Activated CD4-positive, alpha-beta T cell treated with anti-CD3 and anti-CD28 coated beads for 36 hours (primary cell): ENCODE measurements at places on chromosomes 13 and 19.
A peak's percentile ranks its signal among the peaks of the same experiment; 100 is the strongest.

DNA sequence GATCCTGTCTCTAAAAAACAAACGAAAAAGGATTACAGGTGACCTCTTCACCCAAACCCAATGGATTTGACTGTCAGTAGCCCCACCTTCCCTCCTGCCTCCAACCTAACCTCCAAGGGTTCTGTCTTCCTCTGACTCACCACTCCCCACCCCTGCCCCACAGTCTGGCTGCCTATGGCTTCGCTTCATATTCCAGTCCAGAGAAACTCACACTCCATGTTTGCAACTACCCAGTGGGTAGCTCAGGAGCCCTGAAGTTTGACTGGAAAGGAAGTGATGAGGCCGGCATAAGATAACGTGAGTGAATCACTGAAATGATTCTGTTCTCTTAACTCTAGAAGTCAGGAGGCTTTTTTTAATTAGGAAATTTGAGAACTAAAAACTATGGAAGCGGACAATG lies 303.9 kb downstream of the FOXO1 start:
- no peak for DNase-seq

GRCh38 chr13:67642657-67643056 lies 412.5 kb upstream of the PCDH9 start:
- no peak for DNase-seq

- DNase-seq = no peak
Observed at GRCh38 chr13:76868371-76868770, 17.8 kb downstream of the KCTD12 start.

DNA sequence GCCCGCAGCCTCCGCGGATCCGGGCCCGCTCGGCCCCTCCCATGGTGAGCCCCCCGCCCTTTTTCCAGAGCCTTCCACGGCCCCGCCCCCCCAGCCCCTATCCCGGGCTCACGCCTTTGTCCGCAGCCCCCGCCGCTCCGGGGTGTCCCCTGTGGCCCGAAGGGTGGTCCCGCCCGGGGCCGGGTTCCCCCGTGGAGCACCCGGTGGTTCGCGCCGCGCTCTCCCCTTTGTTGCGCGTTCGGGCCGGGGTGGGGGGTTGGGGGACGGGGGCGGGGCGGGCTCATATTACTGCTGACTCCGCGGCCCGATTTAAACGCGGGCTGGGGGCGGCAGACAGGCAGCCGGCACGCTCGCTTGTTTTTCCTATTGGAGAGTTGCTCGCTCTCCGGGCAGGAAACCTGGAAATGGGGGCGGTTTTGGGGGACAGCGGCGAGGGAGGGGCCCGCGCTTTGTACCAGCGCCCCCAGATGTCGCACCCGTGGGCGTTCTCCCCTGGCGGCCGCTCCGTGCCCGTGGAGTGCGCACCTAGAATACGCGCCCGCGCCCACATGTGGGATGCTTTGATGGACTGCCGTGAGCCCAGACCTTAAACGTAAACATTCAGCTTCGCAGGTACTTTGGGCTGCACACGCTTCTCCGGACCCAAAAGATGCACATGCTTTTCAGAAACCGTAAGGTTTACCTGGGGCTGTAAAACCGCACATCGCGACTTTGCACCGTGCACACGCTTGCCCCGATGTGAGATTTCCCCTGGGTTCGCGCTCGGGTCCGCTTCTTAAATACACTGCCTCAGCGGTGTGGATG lies 699 bp downstream of the PTOV1 start:
- peak; percentile 54 for DNase-seq

GRCh38 chr13:22486490-22486889 lies 694.3 kb upstream of the SGCG start:
- DNase-seq = no peak

- DNase-seq = no peak
Observed at GRCh38 chr13:98461486-98462240, 115.2 kb downstream of the STK24 start.

GRCh38 chr13:80989241-80989640 lies 648.3 kb upstream of the SPRY2 start:
- DNase-seq = no peak

GRCh38 chr19:32829345-32829896 lies 40.1 kb downstream of the SLC7A9 start:
- DNase-seq = peak; percentile 30

DNA sequence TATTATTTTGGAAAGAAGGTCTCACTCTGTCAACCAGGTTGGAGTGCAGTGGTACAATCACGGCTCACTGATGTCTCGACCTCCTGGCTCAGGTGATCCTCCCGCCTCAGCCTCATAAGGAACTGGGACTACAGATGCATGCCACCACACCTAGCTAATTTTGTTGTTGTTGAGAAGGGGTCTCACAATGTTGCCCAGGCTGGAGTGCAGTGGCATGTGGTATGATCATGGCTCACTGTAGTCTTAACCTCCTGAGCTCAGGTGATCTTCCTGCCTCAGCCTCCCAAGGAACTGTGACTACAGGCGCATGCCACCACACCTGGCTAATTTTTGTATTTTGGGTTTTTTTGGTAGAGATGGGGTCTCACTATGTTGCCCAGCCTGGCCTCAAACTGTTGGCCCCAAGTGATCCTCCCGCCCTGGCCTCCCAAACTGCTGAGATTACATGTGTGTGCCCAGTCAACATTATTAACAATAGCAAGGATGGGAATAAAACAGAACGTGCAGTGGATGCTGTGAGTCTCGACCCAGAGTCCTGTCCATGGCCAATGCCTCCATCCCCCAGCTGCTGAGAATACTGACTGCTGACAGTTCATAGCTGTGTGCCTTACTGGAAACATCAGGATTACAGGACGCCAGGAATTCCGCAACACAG lies 5.4 kb upstream of the MBD3L3 start:
- DNase-seq = peak; percentile 33

DNA sequence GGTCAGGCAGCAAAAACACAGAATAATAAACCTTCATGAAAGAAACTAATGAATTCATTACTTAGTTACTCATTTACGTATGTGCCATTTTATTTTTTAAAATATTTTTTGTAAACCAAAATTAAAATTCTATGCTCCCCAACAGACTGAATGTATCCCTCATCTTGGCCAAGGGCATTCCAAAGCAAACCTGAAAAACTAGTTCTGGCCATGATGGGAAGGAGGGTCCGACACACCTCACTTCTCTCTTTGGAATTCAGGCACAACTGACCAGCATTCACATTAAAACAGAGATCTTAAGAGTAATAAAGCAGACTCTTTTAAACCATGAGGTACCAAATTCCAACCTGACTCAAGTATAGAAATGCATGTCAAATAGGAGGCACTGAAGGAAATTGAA lies 1576.9 kb upstream of the SPRY2 start:
- no peak for DNase-seq

- no peak for DNase-seq
Observed at GRCh38 chr13:37627428-37627827, 28.9 kb upstream of the POSTN start.

DNA sequence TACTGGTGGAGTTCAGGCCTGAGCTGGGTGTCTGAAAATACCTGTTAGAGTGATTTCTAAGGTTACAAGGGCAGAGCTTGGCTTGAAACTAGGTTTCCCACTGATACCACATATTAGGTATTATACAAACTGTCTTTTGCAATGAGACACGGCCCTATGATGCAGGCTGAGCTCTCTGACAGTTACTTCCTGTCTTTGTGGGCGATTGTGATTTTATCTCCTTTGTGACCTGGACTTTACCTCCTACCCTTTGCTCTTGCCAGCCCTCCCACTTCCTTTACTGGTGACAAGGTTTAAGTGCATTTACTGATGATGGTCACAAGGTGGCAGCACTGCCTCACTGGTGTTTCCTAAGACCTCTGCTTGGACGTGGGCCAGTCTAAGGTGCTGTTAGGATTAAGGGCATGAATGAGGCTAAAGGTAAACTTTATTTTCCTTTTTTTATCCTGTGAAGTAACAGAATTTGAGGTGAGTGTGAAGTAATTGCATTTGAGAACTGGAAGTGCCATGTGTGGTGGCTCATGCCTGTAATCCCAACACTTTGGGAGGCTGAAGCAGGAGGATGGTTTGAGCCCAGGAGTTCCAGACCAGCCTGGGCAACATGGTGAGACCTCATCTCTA lies 7.7 kb upstream of the CXCL17 start:
- DNase-seq = peak; percentile 87

DNA sequence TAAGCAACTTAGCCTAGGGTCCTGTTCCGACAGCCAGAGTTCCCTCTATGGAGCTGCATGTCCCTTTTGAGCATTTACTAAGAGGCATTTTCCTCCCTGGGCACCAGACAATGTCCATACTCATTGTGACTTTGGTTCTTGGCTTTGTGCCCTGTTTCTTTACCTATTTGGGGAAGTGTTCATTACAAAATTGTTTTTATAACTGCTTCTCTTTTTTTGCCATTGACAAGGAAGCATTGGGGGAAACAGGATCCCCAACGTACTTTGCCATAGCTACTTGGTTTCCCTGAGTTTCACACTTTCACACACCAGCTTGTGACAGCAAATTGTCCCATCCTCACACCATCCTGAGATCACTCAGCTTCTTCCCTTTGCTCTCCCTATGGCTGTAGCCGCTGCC lies 81.1 kb upstream of the SIAH3 start:
- DNase-seq = no peak

DNA sequence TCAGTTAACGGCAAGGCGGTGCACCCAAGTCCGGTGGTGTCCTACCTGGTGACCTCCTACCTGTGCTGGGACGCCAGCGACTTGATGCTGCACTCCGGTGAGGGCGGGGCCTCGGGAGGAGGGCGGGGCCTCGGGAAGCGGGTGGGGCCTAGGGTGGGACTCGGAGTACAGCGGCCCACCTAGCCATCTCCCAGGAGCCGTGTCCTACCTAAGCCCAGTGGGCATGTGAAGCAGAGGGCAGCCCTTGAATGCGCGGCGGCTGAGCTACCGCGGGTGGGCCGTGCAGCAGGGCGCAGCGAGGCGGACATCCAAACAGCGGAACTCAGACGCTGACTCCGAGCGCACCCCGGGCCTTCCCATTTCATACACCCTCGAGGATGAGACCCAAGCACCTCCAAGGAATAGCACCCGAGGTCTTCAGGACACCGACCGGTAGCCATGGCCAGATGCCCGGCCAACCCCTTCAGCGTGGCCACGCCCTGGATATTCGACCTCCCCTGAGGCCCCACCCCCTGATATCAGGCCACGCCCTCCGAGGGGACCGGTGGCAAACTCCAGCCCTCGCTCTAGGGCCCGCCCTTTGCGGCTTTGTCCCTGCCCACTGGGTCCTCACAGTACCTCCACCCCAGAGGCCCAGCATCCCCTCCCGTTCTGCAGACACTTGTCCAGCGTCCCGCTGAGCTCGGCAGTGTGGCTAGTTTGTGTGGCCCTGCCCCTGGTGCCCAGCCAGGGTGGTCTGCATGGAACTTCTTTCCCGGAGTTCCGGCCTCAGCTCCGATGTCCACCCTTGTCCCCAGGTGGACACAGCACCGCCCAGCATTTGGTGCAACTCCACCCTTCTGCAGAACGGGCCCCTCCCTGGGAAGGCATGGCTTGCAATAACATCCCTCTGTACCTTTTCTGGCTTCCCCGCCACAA lies 5.4 kb downstream of the KLK1 start:
- peak; percentile 82 for DNase-seq

DNA sequence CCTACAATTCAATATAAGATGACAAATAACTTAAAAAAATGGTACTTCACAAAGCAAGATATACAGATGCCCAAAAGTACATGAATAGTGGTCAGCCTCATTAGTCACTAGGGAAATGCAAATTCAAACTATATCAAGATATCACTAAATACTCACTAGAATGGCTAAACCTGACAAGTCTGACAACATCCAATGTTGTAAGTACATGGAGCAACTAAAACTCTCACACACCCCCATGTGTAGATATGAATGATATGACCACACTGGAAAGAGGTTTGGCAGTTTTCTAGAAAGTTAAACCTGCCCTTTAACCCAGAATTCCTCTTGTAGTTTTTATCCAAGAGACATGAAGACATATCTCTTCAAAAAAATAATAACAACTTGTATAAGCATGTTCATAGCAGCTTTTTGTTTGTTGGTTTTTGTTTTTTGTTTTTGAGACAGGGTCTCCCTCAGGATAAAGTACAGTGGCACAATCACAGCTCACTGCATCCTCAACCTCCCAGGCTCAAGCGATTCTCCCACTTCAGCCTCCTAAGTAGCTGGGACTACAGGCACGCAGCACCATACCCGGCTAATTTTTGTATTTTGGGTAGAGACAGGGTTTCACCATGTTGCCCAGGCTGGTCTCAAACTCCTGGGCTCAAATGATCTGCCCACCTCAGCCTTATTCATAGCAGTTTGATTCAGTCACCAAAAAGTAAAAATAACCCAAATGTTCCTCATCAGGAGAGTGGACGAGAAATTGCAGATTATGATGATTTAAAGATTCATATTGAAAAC lies 55.1 kb downstream of the RFX2 start:
- DNase-seq = no peak

- DNase-seq = no peak
Observed at GRCh38 chr13:45594764-45595163, 20.8 kb downstream of the ERICH6B start.

DNA sequence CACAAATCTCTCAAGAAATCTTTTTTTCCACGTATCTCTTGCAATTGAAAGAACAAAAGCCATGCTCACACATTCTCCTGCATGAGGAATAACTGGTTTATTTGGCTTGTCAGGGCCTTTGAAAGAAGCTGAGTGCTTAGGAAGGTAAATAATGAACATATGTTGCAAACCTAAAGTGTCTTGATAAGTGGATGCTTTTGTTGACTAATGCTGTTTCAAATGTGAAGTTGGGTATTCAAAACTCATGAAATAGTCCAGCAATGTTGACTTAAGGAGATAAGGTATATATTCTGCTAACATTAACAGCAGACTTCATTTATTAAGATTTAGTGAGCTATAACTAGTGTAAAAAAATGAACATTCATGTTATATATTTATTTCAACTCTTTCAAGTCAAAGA lies 1792.7 kb upstream of the MIR17HG start:
- DNase-seq = no peak

DNA sequence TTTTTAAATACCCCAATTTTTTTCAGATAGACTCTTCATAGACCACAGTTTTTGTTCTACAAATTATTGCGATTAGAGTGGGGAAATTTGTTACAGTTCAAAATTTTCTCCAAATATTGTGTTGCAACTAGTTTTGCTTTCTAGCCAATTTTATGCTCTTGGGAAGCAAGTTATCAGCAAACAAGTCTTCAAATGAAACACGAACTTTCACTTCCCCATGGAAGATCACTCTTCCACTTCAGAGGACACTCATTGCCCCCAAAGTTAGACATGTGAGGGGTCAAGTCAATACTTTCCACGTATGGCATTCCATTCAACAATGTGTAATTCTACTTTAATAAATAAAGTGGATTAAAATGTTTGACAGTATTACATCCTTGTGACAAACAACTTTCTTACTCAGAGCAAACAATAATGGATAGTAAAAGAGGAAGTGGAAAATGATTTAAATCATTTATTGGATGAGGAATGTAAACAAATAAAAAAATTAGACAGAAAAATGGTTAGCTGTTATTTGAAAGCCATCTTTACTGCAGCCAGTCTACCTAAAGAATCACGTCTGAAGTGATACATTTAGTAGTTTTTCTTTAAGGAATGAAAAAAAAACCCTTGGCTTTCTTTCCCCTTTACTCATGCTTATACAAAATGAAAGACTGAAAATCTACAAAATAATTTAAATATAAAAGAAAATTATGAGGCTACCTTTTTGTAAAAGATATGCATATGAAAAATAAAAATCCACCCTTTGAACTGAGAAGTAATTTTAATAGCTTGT lies 41.2 kb upstream of the TNFSF11 start:
- DNase-seq = no peak

GRCh38 chr13:63435667-63436324 lies 2020.1 kb upstream of the PCDH20 start:
- peak; percentile 3 for DNase-seq

GRCh38 chr13:100139817-100140216 lies 50.9 kb downstream of the PCCA start:
- no peak for DNase-seq

- DNase-seq = peak; percentile 68
Observed at GRCh38 chr19:13118424-13119193, 545 bp downstream of the NACC1 start.

- no peak for DNase-seq
Observed at GRCh38 chr19:42212886-42213285, 4.6 kb downstream of the DEDD2 start.
